ENCODE measurements at places on chromosomes 16 and 17.

DNA sequence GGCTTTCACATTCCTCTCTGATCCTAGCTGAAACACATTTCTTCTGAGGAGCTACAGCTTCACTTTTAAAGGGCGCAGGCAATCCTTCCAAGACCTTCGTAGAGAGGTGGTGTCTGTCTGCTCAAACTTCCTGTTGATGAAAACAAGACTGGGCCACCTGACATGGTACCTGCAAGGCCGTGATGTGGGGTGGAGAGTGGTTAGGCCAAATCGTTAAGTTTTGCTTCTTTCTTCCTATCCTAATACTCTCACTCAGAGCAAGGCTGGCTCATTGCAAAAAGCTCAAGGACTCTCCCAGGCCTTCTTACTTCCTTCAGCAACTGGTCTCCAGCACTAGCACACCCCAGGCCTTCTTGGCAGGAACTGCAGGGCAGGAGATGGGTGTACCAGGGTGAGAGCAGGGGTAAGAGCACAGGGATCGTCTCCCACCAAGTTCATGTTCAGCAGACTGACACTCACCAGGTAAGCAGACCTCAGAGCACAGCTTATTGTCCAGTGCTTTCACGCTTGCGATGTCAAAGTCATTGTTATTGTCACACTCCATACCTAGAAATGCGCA is 10.9 kb upstream of the FOXJ1 start:
- DNase-seq: no peak

DNA sequence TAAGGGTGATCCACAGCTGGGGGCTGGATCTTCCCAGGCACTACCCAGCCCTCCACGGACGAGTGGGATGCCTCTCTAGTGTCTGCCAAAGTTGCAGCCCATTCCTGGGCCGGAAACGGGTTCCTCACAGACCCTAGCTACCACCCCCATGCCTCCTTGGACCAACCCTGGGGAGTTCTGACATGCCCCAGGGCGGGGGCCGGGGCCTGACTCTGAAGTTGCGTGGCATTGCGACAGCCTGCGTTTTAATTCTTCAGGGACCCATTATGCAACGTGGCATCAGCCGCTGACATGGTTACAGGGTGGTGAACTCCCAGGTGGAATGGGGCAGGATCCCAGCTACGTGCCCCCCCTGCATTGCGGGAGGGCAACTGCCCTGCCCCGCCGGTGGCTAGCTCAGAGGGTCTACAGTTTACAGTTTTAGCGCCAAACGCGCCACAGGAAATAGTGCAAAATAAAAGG is 2.7 kb downstream of the CBX4 start:
- no peak for DNase-seq

- no peak for DNase-seq
Measured at GRCh38 chr16:22888791-22889190, 74.8 kb downstream of the HS3ST2 start.

- DNase-seq: no peak
Measured at GRCh38 chr17:29593591-29594518, 923 bp downstream of the ANKRD13B start.

DNA sequence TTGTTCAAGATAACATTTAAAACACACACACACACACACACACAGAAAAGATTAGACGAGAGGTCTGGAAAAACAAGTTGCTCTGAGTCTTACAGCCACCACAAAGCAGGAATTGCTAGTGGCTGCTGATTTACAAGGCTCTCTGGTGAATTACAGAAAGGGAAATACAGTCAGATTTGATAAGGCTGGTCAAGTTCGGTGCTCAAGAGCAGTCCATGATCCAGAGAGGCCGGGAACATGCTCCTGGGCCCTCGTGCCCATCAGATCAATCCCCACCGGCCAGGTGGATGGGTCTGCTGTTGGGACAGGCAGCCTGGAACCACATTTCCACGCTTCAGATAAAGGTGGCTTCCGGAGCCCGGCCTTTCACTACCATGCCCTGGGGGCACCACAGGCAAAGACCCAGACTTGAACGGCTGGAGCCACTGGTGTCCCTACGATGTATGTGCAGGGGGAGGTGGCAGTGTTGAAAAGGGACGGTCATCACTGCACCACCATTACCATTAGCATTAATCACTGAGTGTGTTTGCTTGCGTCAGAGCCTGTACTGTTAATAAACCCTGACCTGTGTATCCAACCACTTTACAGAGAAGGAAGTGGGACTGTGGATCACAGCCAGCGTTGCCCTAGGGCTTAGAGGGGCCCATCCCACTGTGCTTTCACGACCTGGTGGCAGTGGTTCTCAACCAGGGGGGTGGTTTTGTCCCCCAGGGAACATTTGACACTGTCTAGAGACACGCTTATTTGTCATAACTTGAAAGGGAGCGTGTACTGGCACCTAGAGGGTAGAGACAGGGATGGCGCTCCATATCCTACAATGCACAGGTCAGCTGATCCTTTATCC is 95.1 kb downstream of the XYLT1 start:
- DNase-seq: no peak

Measured in putamen (tissue), 1 donor.